ENCODE measurements at places on chromosomes 4 and X. TPM values are rescaled to one million over a fixed set of nuclear protein-coding genes. Genes with fewer than 3 reads are reported as not detected.

The EFHC2 gene
- 1.1 TPM for total RNA-seq

The DMD gene
- 2.8 TPM for total RNA-seq

The RBMXL3 gene
- not detected for total RNA-seq

The SASH3 gene
- 117 TPM for total RNA-seq

The POU3F4 gene
- total RNA-seq: not detected

All from CD4-positive, CD25-positive, alpha-beta regulatory T cell (primary cell).